CD4-positive, alpha-beta T cell treated with Interleukin-21 for 1 hour (primary cell): ENCODE measurements at places on chromosomes 3 and 15.

- no peak for DNase-seq
These were observed 28.1 kb upstream of the LRRN1 start for GRCh38 chr3:3771094-3771493.

DNA sequence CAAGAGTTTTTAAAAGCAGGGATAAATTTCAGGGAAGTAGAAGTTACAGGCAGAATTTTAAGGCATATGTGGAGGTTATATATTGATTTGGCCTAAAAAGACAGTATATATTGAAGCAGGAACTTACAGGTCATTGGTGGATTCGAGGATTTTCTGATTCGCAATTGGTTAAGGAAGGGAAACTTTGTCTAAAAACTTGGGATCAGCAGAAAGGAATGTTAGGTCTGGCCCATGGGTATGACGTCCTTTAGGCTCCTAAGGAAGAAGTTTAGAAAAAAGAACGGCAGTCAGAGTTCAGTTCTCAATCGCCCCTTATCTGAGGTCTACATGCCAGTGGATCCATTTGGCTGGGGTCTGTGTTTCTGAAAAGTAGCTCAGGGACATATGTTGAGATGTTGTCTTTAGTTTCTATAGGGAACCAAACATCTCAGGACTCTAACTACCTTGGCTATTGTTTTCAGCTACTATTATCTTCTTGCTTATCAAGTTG is 33.2 kb upstream of the ACP3 start:
- no peak for DNase-seq

DNA sequence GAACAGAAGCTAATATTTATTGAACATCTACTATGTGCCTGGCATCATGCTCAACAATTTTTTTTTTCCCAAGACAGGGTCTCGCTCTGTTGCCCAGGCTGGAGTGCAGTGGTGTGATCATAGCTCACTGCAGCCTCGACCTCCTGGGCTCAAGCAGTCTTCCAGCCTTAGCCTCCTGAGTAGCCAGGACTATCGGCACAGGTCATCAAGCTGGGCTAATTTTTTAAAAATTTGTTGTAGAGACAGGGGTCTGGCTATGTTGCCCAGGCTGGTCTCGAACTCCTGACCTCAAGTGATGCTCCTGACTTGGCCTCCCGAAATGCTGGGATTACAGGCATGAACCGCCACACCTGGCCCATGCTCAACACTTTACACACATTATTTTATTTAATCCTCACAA is 35.7 kb upstream of the CILP start:
- DNase-seq: no peak

- DNase-seq: no peak
These were observed 445.9 kb upstream of the PROK2 start for GRCh38 chr3:72230774-72231379.
